ENCODE measurements at places on chromosomes 4 and X. TPM values are rescaled to one million over a fixed set of nuclear protein-coding genes. Genes with fewer than 3 reads are reported as not detected.

The NMU gene
- polyA plus RNA-seq = 3.4 TPM

The FABP2 gene
- not detected for polyA plus RNA-seq

- DNase-seq = no peak
Observed at GRCh38 chr4:111675746-111676145, 469.5 kb upstream of the FAM241A start.

DNA sequence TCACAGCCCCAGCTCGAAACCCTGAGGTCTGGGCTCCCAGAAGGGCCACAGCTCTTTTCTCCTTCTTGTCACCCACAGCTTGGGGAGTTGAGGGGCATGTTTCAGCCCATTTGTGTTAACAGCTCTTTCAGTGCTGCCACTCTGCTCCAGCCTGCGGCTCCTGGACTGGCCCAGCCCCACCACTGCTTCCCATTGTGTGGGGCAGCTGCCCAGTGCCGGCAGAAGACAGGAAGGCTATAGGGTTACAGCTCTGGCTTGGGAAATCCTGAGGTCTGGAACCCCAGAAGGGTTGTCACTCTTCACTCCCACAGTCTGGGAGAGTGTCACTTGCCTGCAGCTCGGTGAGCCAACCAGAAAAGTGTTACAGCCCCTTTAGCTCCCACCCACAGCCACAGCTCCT lies 7.0 kb upstream of the HNRNPD start:
- no peak for DNase-seq

GRCh38 chr4:3827616-3828492 lies 61.7 kb downstream of the ADRA2C start:
- peak; percentile 27 for DNase-seq

DNA sequence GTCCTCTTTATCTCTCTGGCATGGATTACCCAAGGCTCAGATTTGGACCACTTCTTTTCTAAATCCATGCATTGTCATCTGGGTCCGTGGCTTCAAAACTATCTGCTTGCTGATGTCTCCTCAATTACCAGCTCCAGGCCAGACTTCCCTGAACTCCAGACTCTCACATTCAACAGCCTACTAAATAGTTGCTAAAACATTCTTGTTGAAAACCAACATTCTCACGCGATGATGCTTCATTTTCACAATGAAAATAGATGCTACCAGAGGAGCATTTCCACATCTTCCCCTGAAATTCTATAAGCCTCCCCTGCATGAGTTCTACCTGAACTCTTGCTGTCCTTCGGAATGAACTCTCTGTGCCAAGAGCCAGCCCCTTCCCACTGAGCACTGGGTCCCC lies 5.2 kb upstream of the TLR6 start:
- DNase-seq = no peak

DNA sequence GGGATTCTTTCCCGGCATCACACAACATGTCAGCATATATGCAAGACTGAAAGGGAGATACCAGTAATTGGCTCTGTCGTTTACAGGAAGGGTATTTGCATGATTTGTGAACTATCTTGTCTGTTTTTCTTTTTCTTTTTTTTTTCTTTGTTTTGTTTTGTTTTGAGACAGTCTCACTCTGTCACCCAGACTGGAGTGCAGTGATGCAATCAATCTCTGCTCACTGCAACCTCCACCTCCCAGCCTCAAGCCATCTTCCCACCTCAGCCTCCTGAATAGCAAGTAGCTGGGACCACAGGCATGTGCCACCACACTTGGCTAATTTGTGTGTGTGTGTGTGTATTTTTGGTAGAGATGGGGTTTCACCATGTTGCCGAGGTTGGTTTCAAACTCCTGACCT lies 262.7 kb upstream of the F9 start:
- no peak for DNase-seq

- DNase-seq = no peak
Observed at GRCh38 chrX:151084454-151084853, 91.9 kb upstream of the GPR50 start.

DNA sequence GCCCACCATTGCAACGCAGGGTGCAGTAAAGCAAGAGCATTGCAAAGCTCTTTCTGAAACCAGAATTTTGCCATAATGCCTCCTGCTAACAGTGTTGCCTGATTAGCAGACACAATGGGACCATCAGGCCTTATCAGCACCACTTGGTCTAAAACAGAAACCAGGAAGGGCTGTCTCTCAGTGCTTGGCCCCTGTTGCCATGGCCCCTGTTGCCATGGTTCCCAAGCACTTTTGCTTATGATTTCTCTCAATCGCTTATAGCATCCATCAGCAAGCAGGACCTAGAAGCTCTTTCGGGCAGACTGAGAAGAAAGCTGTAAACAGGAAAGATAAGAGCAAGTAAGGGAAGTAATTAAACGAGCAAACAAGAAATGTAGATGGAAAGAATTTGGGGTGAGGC lies 36.8 kb downstream of the RTL5 start:
- peak; percentile 69 for DNase-seq

DNA sequence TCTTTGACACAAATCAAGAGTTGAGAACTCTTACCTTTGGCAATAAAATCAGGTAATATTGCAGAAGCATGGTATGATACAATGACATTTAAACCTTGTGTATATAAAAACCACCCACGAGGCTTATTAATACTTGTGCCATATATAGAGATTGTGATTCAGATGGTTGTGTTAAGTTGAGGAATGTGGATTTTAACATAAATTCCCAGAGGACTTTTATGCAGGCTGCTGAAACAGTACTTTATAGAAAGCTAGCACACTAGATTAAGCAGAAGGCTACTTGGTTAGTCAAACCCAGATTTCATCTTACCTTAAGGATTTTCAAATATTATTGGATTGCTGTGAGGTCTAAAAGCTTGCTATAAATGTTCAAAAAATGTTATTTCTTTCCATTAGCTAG lies 325.7 kb upstream of the PCDH10 start:
- no peak for DNase-seq

Measured in left lung (tissue), 14 donors.